ENCODE measurements at places on chromosomes 5 and 9. TPM values are rescaled to one million over a fixed set of nuclear protein-coding genes. Genes with fewer than 3 reads are reported as not detected.
A peak's percentile ranks its signal among the peaks of the same experiment; 100 is the strongest.

SHC3 gene
- total RNA-seq, result 1.7 TPM

PLPP7 gene
- 3.3 TPM for total RNA-seq

GHR gene
- 0.05 TPM for total RNA-seq

PAPPA gene
- 1.2 TPM for total RNA-seq

ZDHHC11B gene
- 1.4 TPM for total RNA-seq

NRG2 gene
- 20.2 TPM for total RNA-seq

TNFSF8 gene
- 0.15 TPM for total RNA-seq

CDH10 gene
- 0.72 TPM for total RNA-seq

REEP2 gene
- total RNA-seq, result 6.5 TPM

TNC gene
- 5.7 TPM for total RNA-seq

- DNase-seq, result no peak
These were observed 422.7 kb downstream of the ZSWIM6 start for GRCh38 chr5:61754792-61755191.

DNA sequence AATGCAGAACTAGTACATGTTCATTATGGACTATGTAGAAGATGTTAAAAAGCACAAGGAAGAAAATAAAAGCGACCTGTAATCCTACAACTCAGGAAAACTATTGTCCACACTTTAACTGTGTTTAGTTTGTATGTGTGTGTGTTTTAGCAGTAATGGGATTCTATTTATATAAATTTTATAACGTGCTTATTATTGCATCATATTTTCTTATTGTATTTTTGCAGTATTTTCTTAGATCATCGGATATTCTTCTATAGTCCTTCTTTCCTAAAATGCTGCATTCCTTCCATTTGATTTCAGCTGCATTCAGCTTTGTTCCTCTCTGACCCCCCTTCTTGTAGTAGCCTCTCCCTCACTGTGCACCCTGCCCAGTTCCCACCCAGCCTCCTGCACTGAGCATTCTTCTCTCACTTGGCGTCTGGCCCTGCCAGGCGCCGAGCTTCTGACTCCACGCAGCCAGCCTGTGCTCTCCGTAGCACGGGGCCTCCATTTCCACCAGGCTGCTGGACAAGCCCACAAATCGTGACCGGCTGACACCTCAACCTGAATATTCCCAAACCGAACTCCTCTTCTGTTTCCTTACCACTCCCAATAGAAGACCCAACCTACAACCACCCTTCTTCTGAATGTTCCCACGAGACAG lies 39.9 kb downstream of the MVB12B start:
- DNase-seq, result no peak

DNA sequence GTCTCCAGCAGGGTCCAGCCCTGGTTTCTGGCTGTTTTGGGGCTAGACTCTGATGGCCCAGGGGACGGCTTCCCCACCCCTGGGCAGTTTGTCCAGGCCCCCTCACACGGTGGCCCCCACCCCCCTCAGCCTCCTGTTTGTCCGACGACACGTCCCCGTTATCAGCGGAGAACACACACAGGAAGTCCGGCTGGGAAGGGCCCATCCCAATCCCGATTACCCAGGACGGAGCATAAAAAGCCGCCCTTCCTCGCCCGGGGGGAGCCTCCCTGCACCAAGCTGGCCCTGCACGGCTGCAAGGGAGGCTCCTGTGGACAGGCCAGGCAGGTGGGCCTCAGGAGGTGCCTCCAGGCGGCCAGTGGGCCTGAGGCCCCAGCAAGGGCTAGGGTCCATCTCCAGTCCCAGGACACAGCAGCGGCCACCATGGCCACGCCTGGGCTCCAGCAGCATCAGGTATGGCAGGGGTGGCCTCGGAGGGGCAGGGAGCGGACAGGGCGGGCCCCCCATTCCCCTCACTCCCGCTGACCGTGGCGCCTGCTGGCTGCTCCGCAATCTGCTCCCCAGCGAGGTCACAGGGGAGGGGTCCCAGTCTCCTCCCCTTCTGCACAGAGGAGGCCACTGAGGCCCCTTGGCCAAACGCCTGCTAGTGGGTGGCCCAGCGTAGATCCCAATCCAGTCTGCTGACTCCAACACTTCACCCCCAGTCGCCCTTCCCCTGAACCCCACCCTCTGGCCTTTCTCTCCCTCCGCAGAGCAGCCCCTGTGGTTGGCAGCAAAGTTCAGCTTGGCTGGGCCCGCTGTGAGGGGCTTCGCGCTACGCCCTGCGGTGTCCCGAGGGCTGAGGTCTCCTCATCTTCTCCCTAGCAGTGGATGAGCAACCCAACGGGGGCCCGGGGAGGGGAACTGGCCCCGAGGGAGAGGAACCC lies at the start of gene EGFL7:
Gene EGFL7 (plus strand): TSS at position 261 of the 926 bp plus-strand sequence. CDS start 5,367 bp downstream, outside the sequence.
- DNase-seq, result no peak

DNA sequence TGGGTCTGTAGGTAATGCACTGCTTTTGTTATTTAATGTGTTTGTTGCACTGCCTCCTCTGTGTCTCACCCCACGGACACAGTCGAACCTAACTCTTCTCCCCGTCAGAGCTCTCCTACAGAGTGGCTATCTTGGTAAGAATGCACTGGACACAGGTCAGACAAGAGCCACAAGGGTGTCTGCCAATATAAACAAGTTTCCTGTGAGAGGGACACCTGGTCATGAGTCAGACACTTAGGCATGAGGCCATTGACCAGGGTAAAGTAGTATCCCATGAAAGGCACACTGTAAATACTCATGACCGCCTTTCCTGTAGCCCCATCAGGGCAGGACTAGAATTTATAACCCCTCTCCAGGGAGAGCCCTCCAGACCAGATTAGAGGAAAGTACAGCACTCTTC lies 115.5 kb downstream of the SLC12A2 start:
- DNase-seq, result peak; percentile 48

DNA sequence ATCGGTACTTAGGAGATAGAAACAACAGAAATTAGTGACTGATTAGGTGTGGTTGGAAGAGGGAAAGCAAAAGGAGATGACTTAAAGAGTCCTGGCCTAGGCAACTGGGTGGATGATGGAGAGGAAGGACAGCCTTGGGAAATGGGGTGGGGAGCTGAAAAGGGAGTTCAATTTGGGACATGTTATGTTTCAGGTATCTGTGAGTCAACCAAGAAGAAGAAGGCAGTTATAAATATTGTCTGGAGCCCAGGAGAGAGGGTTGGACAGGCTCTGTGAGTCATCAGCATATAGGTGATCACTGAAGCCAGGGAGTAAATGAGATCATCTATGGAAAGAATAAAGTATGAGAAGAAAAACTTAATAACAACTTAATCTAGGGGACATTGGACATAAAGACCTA lies 357.7 kb downstream of the NPR3 start:
- no peak for DNase-seq

DNA sequence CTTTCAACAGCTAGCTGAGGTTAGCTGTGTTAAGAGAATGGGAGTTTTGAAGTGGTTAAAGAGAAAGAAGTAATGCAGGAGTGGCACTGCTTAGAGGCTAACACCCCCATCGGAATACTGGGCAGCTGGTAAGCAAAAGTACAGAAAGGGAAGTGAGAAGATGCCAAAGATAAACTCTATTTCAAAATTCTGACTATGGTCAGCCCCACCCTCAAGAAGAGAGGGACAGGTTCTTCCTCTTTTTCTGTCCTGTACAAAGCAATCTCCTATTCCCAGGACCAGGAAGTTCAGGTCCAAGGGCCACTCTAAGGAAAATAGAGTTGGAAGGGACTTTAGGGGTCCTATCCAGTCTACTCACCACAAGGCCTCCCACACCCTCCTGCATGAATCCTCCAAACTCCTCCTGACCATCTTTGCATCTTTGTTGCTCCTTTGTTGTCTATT lies 45.9 kb upstream of the JAK2 start:
- no peak for DNase-seq

- DNase-seq, result no peak
These were observed 9.7 kb downstream of the FGFR4 start for GRCh38 chr5:177096162-177097015.

- no peak for DNase-seq
These were observed 75.2 kb upstream of the SSBP2 start for GRCh38 chr5:81826128-81826527.

DNA sequence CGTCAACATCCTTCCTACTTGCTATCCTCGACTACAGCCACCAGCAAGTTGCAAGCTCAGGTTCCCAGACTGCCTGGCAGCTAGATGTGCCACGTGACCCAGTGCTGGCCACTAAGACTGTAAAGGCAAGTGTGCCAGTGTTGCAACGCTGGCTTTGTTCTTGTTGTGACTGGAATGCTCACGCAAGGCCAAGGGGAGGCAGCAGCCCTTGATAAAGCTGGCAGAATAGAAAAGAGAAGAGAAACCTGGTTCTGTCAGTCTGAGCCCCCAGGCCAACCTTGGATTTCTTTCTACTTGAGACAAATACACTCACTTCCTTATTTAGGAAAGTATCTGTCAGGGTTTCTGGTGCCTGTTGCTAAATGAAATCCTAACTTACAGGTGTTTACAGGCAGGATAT lies 113.0 kb downstream of the KLHL3 start:
- no peak for DNase-seq

GRCh38 chr5:142097681-142098080 lies 10.9 kb upstream of the NDFIP1 start:
- no peak for DNase-seq

- DNase-seq, result no peak
These were observed 68.7 kb upstream of the RNU6ATAC start for GRCh38 chr9:134233022-134233421.

DNA sequence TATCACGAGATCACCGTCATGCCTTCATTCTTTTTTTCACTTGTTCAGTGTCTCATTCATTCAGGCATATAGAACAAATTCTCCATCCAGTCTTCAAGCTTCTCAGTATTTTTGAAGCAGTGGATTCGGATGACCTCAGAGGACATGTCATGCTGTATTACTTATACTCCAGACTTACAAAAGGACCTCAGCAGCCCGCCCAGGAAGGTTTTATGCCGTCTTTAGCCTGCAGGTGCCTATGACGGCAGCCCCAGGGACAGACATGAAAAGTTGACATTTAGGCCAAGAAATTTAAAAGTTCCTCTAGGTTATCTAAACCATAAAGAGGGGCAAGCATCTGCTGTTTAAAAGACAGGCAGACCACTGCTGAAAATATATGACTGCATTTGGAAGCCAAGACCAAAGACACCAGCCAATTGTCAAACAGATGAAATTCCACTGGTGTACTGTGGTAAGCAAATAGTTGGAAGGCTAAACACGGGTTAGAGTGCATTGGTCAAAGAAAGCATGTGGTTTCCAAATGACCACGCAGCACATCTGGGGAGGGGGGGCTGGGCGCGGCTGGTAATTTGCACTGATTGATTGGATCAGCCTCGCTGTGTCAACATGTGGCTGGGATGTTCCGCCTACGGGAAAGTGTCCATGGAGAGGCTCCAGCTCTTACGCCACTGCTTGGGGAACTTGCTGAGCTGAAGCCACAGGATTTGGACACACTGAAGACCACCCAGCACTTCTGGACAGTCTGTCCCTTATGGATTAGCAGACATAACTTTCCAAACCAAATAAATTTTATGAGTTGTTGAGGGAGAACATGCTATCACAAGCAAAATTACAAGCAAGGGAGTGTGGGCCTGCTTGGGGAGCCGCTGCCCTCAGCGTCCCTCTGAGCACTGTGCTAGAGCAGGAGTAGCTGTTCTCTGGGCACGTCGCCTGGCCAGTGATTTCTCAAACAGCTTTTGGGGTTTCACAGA lies 173.6 kb downstream of the FANCC start:
- no peak for DNase-seq

All from Panc1 (cell line).